ENCODE measurements at places on chromosomes 7 and 10.

DNA sequence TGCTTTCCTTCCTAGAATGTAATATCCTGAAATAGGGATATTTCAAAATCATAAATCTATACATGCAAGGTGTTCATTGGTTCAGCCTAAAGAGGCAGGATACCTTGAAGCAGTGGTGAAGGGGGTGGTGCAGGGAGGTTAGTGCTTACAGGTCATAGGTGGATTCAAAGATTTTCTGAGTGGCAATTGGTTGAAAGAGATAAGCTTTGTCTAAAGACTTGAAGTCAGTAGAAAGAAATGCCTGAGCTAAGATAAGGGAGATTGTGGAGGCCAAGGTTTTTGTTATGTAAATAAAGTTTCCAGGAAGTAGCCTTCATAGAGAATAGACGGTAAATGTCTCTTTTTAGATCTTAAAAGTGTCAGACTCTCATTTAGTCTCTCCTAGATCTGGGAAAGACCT is 741.2 kb upstream of the ZWINT start:
- DNase-seq = no peak

GRCh38 chr7:80208700-80209099 is 74.1 kb downstream of the GNAI1 start:
- DNase-seq = no peak

DNA sequence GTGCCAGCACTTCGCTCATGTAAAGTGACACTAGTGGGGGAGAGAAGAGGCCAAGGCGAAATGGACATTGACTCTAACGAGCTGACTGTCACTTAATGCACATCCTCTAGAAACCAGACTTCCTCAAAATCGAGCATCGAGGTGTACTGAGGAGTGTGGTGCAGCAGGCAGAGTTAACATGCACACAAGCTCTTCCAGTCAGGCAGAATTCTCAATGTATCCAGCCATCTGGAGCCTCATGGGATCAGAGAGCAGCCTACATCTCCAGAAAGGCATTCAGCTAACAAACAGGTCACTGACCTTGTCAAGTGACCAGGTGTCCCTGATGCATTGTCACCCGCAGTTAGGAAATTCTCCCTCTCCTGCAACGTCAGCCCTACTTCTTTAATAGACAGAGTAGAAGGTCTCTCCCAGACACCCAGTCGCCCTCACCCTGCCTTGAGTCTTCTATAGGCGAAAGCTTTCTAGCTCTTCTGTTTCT is 259.8 kb upstream of the AOAH start:
- no peak for DNase-seq

DNA sequence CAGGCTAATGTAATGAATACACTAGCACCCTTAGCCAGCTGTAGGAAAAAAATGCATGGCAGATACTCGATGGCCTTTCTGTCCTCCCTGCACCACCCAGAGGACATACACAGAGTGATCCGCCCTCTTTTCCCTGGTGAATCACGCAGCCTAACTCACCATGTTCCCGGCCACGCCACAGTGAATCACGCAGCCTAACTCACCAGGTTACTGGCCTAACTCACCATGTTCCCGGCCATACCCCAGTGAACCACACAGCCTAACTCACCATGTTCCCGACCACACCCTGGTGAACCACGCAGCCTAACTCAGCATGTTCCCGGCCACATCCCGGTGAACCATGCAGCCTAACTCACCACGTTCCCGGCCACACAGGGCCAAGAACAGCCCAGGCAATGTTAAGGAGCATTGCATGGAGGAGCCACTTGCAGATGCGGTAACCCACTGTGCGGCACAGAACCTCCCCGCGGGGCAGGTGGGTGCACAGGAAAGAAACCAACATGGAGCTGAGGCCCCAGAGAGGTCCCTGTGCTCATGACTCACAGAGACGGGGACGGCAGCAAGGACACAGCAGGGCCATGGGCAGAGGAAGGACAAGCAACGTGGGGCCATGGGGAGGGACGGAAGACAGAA is 508.5 kb downstream of the DNAJB6 start:
- DNase-seq = no peak

GRCh38 chr10:18044976-18045720 is 93.4 kb downstream of the SLC39A12 start:
- DNase-seq = no peak

GRCh38 chr7:130505753-130506152 is 13.9 kb downstream of the MEST start:
- no peak for DNase-seq

DNA sequence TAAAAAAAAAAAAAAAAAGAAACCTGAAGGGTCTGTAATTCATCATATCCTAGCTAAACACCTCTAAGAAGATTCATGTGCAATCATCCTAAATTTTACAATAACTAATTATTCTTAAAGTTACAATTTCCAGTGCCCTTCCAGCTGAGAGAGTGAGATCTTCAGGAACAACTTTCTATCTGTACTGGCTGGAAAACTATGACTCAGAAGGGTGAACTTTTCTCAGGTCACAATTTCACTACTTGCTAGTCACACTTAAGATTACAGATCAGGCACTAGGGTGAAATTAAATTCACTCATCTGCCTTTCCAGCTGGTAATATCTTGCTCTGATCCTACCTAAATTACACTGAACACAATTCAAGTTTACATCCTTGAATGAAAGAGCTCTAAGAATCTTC is 158.8 kb downstream of the ANK3 start:
- no peak for DNase-seq

- DNase-seq = no peak
Observed at GRCh38 chr10:46025406-46025805, 5.0 kb downstream of the NCOA4 start.

- no peak for DNase-seq
Observed at GRCh38 chr7:90772410-90772809, 176.3 kb downstream of the CDK14 start.

DNA sequence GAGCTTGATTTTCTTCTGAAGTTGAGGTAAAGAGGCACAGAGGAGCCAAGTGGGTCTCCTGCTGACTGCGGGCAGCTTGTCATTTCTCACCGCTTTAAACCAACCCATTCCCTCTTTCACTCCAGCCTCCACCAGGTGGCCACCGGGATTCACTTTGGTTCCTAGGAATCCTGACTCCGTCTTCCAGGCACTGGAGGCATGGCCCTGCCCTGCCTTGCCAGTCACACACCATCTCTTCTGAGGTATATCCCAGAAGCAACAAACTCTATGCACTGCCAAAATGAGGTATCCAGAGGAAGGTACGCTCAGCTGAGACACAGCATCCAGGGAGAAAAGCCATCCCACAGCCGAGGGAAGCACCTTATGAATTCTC is 280.8 kb downstream of the TNS3 start:
- DNase-seq = no peak

DNA sequence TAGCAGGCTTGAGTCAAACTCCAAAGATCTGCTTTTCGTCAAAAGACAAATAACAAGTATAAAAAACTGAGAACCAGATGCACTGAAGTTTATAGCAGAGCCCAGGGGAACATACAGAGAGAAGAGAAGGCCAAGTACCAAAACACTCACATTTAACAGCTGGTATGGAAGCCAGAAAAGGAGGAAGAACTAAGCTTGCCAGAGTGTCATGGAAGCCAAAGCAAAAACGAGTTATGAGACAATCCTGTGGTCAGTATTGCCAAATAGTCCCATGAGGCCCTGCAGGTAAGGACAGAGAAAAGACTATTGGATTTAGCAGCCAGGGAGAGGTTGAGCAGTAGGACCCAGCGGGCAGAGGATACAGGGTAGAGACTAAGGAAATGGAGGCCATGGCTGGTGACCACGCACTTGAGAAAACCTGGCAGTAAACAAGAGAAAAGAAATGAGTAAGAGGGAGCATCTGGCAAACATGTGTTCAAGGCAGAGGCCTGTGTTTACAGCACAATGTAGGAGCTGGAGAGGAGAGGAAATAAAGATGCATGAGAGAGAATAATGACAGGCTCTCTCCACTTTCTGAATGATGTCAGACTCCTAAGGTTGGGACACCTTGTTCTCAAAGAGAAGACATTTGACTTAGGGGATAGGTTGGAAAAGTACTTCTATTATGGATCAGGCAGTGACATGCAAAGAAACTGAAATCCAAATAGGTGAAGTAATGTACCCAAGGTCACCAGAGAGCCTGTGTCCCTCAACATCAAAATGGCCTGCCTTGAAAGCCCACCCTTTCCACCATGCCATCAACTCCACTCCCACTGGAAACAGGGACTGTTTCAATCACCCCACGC is 9.1 kb downstream of the CREB3L2 start:
- DNase-seq = no peak

DNA sequence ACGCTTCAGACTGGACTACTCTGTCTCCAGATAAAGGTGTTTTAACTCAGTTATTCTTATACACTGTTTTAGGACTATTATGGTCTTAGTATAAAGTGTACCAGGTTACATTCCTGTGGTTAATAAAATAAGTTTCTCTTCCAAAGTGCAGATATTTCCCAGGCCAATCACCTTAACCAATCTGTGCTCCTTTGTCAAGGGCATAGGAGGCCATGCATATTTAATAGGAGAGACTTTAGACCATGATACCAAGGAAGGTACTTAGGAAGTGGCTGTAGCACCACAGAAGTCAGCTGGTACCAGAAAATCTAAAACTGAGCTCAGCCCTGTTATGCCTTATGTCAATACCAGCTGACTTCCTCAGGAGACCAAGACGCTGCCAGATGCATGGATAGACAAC is 226.5 kb upstream of the TMEM72 start:
- DNase-seq = no peak

DNA sequence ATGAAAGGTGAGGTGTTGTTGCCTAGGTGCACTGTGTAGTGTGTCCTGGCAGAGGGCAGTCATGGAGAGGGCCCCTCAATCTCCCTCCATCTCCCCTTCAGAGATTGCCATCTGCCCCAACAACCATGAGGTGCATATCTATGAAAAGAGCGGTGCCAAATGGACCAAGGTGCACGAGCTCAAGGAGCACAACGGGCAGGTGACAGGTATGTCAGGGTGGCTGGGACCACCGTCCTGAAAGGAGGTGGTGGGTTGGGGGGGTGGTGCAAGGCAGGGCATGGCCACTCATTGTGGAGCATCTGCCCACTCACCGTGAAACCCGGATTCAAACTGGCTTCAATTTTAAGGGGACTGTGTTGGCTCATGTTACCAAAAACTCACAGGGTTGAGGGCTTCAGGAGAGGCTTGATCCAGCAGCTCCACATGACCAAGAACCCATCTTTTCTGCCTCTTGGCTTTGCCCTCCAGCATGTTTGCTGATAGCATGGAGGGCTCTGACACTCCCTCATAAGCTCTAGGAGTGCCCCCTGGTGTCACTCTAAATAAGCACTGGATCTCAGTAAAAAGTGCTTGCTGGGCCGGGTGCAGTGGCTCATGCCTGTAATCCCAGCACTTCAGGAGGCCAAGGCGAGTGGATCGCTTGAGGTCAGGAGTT is 12.2 kb downstream of the ARPC1B start:
- DNase-seq = peak; percentile 47

DNA sequence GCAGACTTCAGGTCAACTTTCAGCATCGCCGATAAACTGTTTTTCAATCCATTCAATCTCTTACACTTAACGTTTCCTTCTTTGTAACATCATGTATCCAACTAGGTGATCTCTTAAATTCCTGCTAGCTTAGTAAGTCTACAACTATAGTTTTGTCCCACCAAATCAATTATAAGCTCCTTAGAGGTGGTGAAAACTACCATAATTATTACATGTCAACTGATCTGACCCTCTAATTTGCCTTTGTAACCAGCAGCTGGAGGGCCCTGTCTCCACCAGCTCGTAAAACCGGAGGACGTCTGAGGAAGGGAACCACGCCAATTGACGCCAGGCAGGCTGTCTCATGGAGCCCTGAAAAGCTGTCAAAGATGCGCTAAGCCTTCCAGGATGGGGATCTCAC is 113.4 kb downstream of the ABCC2 start:
- DNase-seq = no peak

GRCh38 chr10:14001298-14002040 is 329.3 kb downstream of the FRMD4A start:
- DNase-seq = no peak

GRCh38 chr7:157951300-157952049 is 614.7 kb downstream of the DNAJB6 start:
- DNase-seq = no peak

DNA sequence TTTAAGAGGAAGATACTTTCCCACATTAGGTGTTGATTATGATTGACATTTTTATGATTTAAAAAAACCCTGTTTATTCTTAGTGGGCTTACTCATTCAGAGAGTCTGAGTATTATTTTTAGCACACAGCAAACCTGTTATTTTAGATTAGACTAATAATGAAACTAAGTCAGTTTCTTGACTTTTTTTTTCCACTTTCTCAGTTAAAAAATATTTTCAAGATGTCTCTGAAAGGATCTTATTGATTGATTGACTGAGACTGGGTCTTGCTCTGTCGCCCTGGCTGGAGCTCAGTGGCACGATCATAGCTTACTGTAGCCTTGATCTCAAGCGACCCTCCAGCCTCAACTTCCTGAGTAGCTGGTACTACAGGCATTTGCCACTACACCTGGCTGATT is 20.4 kb upstream of the INPP5F start:
- DNase-seq = no peak

- no peak for DNase-seq
Observed at GRCh38 chr7:136138991-136139390, 161.8 kb upstream of the MTPN start.

GRCh38 chr7:91503934-91504555 is 239.8 kb downstream of the FZD1 start:
- DNase-seq = no peak

DNA sequence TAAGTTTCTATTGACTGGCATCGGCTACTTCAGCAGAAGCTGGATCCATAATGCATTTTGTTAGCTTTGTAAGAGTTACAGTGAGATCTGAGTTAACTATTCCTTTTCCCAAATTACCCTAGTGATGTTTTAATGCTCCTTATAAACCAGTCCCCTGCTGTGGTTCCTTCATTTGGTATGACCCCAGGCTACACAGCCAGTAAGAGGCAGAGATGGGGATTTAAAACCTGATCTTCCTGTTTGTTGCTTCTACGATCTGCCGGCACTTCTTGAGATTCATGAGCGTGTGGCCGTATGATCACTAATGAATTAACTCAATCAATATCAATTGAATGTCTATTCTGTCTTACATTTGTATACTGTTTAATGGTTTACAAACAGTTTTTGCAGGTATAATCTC is 86.1 kb downstream of the CACNB2 start:
- DNase-seq = no peak

- no peak for DNase-seq
Observed at GRCh38 chr7:140212100-140212881, 35.5 kb upstream of the KDM7A start.

DNA sequence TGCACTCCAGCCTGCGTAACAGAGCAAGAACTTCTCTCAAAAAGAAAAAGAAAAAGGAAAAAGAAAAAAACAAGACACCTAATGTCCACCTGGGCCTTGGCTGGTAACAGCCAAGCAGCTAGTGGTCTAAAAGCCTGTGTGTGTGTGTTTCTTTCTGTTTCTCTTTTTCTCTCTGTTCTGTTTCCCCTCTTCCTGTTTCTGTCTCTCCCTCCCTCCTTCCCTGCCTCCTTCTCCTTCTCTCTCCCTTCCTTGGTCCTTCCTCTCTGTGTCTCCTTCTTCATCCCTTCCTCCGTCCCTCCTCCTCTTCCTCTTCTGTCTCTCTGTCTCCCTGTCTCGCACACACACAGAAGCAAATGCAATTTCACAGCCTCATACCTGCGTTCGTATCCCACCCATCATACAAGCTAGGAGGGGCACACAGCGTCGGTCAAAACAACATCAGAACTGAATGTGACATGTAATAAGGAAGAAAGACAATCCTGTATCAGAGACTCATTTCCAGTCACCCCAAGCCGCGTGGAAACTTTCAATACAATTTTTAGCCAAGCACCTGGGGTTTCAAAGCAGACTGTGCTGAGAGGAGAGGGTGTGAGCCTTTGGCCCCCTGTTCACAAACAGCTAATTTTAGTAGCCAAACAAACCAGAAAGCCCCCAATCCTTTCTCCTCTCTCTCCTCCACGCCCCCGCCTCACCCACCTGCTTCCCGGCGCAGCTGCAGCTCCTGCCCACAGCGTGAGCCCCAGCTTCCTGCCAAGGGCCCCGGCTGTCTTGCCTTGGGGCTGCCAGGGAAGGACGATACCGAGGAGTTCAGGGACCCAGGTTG is 50.2 kb upstream of the GNA12 start:
- no peak for DNase-seq
